ENCODE measurements at places on chromosomes 13 and 19. TPM values are rescaled to one million over a fixed set of nuclear protein-coding genes. Genes with fewer than 3 reads are reported as not detected.

DNA sequence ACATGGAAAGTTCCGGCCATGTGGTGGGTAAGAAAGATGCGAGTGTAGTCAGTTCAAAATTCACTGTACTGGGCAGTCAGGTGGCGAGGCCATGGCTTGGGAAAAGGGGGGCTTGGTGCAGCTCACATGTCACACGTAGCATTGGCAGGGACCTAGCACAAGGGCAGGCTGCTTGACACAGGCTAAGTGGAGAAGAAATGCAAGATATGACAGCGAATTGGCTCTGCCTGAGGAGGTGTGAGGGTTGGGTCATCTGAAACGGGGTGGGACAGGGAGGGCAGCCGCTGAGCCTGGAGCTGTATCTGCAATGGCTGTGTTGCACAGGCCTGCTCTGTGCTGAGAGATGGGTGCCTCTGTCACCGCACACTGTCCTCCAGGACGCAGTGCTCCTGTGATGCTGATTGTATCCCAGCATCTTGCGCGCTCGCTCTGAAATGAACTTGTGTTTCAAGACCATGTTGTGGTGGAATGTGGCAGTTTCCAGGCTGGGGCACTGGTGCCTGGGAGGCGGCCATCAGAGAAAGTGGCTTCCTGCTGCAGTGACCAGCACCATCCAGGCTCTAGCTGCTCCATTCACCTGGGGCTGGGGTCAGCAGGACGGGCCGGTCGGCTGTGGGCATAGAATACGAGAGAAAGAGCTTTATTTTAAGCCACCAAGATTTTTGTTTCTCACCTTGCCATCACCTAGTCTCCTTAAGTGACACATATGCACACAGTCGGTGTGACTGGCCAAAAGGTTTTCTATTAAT is 70.3 kb downstream of the TEX29 start:
- no peak for DNase-seq

DNA sequence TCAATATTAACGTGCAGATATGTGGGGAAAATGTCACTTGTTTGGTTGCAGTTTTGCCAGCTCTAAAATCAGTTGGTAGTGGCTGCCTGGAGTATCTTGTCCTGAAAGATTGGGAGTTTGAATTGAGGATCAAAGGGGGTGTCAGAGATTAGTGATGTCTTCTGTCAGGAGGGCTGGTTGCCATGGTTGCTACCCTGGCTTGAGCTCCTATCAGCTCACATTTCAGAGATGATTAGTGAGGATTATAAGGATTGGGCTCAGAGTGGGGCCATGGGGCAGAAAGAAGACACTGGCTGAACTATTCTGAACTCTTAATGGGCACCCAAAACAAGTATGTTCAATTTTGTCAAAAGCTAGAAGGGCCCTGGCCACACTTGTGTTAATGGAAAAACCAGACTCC is 95.5 kb upstream of the RNF113B start:
- DNase-seq, result no peak

DNA sequence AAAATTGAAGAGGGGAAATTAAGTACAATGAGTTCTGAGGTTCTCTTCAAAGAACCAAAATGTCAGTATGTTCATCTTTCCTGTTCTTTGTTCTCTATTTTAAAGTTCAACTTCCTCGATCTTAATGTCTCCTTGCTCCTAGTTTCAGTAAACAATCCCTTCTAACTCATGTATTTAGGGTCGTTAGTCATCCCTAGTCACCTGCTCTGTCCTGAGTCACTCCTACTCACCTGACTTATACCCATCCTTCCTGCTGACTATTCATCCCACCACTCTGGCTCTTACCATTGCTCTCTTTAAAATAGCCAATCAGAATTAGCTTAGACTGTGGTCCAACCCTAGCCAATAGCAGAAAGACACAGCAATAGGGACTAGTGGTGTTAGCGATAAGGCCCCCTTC is 24.3 kb downstream of the ZNF90 start:
- no peak for DNase-seq

GRCh38 chr19:1911098-1911497 is 5.9 kb downstream of the ADAT3 start:
- no peak for DNase-seq

Gene TSHZ3
- 3.9 TPM for total RNA-seq

Data from right atrium auricular region (tissue), 2 donors.